ENCODE measurements at places on chromosomes 12 and 14. TPM values are rescaled to one million over a fixed set of nuclear protein-coding genes. Genes with fewer than 3 reads are reported as not detected.

SPIC gene
- total RNA-seq = not detected

BMP4 gene
- total RNA-seq = 8.6 TPM

RNASE4 gene
- 44.2 TPM for total RNA-seq

MANSC4 gene
- total RNA-seq = not detected

TPH2 gene
- total RNA-seq = not detected

RND1 gene
- total RNA-seq = 0.62 TPM

FAM90A1 gene
- total RNA-seq = 0.06 TPM

ANO2 gene
- 0.13 TPM for total RNA-seq

PRH2 gene
- not detected for total RNA-seq

RTL1 gene
- not detected for total RNA-seq

KRT73 gene
- not detected for total RNA-seq

HVCN1 gene
- 2.3 TPM for total RNA-seq

CCDC184 gene
- total RNA-seq = 0.53 TPM

GLIPR1 gene
- total RNA-seq = 150 TPM

HOXC9 gene
- total RNA-seq = not detected

CLEC9A gene
- total RNA-seq = not detected
